ENCODE measurements at places on chromosomes 3 and 15. TPM values are rescaled to one million over a fixed set of nuclear protein-coding genes. Genes with fewer than 3 reads are reported as not detected.

GXYLT2 gene
- total RNA-seq, result 0.58 TPM

TNIK gene
- total RNA-seq, result 40.2 TPM

CACNA2D3 gene
- total RNA-seq, result 18.1 TPM

GRCh38 chr15:28987337-28987736 is 101.6 kb downstream of the APBA2 start:
- no peaks in the 10 kb centered on the region for H3K4me1 ChIP-seq
- H3K36me3 ChIP-seq, result no peaks in the 10 kb centered on the region
- peaks cover 25% of the 10 kb centered on the region for H3K27me3 ChIP-seq
- H3K27ac ChIP-seq, result no peak overlapping the region
- DNase-seq, result no peak

DNA sequence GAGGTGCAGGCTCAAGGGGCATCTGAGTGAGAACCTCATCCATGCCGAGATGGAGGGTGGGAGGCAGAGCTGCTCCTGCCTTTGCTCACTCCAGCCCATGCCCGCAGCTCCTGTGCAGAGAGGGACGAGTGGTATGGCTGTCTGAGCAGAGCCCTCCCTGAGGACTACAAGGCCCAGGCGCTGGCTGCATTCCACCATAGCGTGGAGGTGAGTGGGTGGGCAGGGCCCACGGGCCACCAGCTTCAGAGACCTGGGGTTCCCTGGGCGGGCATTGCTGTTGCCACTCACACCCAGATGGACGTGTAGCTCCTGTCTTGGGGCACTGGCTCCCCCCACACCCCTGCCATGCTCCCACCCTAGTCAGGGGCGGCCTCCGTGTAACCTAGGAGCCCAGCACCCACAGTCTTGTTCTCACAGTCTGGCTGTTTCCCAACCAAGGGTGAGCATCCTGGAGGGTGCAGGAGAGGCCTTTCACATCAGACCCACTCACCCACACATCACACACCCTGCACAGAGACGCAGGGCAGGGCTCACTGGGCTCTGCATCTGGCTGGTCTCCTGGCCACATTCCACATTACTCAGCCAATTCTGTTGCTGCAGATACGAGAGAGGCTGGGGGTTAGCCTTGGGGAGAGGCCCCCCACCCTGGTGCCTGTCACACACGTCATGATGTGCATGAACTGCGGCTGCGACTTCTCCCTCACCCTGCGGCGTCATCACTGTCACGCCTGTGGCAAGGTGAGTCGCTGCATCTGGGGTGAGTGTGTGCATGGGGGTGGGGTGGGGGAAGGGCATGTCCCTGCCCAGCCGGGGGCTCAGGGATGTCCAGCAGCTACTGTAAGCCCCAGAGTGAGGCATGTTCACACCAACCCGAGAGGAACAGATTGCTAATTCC is 25.3 kb upstream of the NR2C2 start:
- no peaks in the 10 kb centered on the region for H3K27me3 ChIP-seq
- peaks cover 25% of the 10 kb centered on the region for H3K36me3 ChIP-seq
- no peak overlapping the region for H3K27ac ChIP-seq
- no peak overlapping the region for H3K4me3 ChIP-seq

DNA sequence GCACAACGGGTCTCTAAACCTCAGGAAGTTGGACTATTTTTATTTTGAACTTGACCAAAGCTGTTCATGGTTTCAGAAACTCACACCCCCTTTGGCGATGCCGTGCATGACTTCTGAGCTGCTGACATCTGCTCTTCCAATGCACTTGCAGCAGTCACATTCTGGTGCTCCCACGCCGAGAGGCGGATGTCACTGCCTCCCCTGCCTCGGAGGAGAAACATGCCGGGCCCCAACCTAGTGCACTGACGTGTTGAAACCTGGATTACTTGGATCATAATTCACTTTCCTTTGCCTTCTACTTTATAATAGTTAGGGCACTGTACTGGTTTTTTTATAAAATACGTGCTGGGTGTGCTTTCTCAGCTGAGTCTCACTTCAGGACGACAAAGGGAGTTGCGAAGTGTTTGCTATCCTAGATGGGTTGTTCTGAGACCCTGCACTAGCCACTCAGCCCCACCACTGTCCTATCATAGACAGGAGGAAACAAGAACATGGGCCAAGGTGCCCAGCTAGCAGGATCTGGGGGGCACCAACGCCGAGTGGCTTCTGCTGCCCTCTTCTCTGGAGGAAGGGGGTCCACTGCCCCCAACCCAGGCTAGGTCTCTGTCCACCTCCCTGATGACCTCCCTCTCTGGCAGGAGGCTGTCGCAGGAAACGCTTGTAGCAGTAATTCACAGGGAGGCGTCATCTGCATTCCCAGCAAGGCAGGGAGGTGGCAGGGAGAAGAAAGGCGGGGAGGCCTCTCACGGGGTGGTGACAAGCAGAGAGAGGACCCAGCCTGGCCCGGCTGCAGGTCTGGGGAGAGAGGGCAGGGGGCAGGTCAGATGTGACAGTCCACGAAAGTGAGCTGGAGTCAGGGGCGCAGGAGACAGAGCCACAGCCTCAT is 158.8 kb upstream of the IQSEC1 start:
- DNase-seq, result no peak
- peaks cover 17% of the 10 kb centered on the region for H3K27me3 ChIP-seq
- no peak overlapping the region for H3K4me3 ChIP-seq
- no peak overlapping the region for H3K27ac ChIP-seq

- no peaks in the 10 kb centered on the region for H3K36me3 ChIP-seq
- H3K4me3 ChIP-seq, result no peak overlapping the region
- no peak for DNase-seq
- H3K27ac ChIP-seq, result no peak overlapping the region
Observed at GRCh38 chr15:90381515-90381914, 6.5 kb upstream of the IQGAP1 start.

GRCh38 chr3:180188512-180189309 is 152.0 kb upstream of the PEX5L start:
- no peaks in the 10 kb centered on the region for H3K36me3 ChIP-seq
- H3K27ac ChIP-seq, result no peak overlapping the region
- no peaks in the 10 kb centered on the region for H3K4me1 ChIP-seq

DNA sequence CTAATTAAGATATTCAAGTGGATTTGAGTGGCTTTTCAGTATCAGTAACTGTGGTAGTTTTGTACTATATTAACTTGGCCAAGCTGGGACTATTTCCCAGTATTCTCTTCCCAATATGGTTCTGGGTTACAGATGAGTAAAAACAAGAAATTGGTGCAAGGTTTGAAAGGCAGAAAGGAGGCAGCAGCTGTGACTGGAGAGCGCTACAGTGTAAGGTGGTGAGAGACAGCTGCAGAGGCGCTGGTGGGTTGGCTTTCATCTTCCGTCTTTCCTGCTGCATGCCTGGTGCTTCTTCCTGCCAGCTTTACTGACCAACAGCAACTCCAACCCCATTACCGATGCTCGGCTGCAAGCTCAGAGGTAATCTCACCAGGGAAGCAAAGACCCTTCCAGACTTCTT is 9.8 kb downstream of the DPH3 start:
- H3K27ac ChIP-seq, result no peak overlapping the region
- peaks cover 20% of the 10 kb centered on the region for H3K4me1 ChIP-seq
- no peak for DNase-seq
- H3K36me3 ChIP-seq, result peaks cover 21% of the 10 kb centered on the region

- no peak for DNase-seq
- no peak overlapping the region for H3K27ac ChIP-seq
- H3K4me3 ChIP-seq, result no peak overlapping the region
- H3K4me1 ChIP-seq, result no peaks in the 10 kb centered on the region
- peaks cover 6% of the 10 kb centered on the region for H3K36me3 ChIP-seq
- H3K27me3 ChIP-seq, result no peaks in the 10 kb centered on the region
Observed at GRCh38 chr3:197913641-197914380, 36.2 kb upstream of the RPL35A start.

All from stomach (tissue), 19 donors.